ENCODE measurements at places on chromosomes 13 and 19.

- DNase-seq, result no peak
Observed at GRCh38 chr13:50720861-50721671, 122.4 kb downstream of the DLEU7 start.

DNA sequence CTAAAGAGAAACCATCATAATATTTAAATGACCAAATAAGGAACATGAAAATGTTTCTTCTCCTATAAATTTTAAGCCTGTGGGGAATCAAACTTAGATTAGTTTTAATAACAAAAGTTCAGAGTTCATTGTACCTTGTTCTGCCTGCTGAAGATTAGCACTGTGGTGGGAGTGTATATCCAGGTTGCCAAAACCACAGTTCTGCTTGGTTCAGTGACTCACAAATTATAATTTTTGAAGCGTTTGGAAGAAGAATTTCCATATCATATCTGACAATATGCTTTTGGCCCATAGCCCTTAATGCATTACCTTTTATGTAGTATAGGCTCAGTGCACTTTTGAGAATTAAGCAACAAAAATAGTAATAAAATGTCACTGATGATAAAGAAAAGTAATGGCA is 545.2 kb downstream of the GPC6 start:
- DNase-seq, result no peak

GRCh38 chr13:45511310-45512097 is 46.8 kb downstream of the COG3 start:
- no peak for DNase-seq

GRCh38 chr19:17784201-17785008 is 10.5 kb upstream of the B3GNT3 start:
- peak; percentile 71 for DNase-seq

GRCh38 chr19:54317965-54318240 is 4.9 kb upstream of the LILRA5 start:
- no peak for DNase-seq

Data from activated T-cell treated with anti-CD3 and anti-CD28 coated beads for 1 hour (primary cell).